ENCODE measurements at places on chromosomes 1 and 21.
A peak's percentile ranks its signal among the peaks of the same experiment; 100 is the strongest.

DNA sequence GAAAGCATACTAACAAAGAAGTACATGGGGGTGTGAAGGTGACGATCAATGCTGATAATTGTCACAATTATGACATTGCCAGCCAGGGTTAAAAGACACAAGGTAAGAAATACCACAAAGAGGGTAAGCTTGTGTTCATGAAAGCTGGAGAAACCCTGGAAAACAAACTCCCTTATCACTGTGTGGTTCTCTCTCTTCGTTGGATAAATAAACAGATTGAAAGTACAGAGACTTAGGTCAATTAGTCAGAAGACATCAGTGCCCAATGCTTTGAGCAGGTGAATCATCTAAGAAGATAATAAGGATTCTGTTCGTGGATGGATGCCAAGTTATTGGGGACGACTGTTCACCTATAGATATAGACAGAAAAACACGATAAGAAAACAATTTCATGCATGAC, 22.4 kb upstream of the FCER1A start:
- DNase-seq, result no peak

DNA sequence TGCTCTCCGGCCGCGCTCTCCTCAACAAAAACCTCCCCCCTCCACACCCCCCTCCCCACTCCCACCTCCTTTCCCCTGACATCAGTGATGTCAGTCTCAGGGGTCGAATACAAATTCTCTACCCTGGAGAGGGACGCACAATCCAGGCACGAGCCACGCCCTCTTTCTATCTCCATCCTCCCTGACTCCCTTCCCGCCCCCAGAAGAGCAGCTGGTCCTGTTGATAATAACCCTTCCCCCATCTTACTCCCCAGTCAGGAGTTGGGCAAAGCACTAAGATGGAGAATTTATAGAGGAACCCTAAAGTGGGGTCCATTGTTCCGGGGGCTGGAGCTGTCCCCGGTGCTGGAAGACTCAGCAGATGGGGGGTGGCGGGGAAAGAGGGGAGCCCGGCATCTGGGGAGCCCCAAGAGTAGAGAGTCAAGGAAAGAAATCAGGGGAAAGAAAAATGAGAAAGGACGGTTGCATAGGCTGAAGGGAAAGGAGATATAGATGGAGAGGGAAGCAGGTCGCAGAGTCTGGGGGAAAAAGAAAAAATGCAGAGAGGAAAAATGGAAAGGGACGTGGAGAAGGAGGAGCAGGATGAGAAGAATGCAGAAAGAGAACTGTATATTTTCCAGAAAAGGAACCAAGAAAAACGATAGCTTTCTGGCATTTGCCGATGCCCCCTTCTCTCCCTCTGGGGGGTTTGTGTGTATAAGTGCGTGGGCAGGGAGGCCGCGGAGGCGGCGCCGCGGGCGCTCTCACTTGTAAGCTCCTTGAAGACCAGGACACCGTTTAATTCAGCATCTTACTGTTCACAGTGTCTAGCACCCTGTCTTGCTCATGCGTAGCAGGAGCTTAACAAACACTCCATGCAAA, at the start of gene CELF3:
TSS of gene CELF3 (minus strand) at position 33 of the 861 bp plus-strand sequence. CDS start 783 bp downstream, outside the sequence.
- peak; percentile 21 for DNase-seq

DNA sequence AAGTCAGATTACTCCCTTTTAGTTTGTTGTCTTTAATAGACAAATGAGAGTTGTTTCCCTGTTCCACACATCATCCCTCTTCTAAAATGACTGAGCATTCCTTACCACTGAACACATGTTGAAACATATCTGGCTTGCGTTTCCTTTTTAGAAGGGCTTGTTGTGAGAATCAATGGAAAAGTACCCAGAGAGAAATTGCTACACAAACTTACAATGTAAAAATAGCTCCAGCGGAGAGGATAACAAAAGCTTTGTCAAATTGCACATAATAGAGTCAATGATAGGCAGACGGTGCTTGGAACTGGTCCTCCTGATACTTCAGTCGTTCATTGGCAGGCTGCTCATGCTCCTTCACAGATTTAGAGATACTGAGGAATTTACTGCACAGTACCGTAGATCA, 123.9 kb downstream of the CYYR1 start:
- DNase-seq, result no peak

DNA sequence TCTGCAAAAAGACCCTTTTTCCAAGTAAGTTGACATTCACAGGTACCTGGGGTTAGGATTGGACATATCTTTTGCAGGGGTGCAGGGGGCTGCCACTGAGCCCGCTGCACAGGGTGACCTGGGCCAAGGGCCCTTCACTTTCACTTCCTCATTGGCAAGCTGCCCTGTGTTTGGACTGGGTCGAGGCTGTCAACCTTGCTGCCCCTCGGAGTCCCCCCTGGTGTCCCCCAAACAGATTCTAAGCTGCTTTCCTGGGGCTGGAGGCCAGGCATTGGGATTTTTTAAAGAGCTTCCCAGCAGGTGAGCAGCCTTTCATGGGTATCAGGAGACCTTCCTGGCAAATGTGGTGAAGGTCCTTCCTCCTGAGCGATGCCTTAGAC, 7.9 kb upstream of the UMODL1 start:
- no peak for DNase-seq

DNA sequence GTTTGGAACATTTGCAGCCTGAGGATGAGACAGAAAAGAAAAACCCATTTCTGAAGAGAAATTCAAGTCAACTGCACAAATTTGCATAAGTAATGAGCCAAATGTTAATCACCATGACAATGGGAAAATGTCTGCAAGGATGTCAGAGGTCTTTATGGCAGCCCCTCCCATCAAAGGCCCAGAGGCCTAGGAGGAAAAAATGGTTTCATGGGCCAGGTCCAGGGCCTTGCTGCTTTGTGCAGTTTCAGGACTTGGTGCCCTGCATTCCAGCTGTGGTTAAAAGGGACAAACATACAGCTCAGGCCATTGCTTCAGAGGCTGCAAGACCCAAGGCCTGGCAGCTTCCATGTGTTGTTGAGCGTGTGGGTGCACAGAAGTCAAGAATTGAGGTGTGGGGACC, 13.4 kb downstream of the RBM11 start:
- no peak for DNase-seq

DNA sequence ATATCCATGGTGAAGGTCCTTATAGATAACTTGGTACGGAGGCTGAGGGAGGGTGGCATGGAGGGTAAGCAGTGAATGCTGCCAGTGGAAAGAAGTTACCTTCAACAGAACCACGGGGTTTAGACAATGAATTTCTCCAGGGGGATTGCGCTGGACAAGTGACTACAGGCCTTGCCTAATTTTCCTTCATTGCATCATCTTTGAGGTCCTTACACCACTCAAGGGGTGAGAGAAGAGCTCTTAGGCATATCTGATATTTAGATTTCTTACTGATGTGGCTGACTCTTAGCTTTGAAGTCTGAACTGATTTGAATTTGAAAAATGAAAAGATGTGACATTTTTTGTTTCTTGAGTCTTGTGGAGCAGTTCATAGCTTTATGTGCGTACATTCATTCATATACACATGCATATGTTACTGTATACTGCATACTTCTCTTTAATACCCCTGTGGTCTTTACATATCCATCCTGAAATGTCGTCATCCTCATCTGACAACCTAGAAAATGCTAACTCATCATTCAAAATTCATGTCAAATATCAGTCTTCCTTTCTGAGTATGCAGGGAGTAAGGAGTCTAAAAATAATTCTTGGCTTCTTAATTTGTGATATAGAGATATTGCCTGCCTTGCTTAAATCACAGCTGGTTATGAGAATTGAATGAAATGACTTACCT, 63.6 kb downstream of the DNM3 start:
- DNase-seq, result no peak

DNA sequence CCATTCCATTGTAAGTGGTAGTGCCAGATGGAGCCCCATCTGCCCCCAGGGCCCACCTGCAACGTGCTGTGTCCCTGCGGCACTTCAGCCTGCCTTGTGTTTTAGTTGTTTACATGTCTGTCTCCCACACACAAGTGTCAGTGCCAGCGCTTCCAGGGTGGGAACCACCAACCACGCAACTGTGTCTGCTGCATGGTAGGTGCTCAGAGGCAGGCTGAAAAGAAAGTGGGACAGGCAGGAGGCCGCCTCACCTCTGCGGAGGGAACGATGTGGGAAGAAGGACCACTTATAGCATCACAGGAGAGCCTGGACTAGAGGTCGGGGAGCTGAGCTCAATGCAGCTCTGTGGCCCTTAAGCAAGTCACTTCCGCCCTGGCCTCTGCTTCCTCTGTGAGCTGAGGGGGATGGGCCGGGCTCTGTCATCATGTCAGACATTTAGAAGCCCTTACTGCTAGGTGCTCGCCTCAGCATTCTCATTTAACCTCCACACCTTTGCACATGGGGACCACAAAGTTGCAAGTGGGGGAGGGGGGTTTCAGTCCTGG, 17.9 kb downstream of the SLC9A1 start:
- peak; percentile 79 for DNase-seq

DNA sequence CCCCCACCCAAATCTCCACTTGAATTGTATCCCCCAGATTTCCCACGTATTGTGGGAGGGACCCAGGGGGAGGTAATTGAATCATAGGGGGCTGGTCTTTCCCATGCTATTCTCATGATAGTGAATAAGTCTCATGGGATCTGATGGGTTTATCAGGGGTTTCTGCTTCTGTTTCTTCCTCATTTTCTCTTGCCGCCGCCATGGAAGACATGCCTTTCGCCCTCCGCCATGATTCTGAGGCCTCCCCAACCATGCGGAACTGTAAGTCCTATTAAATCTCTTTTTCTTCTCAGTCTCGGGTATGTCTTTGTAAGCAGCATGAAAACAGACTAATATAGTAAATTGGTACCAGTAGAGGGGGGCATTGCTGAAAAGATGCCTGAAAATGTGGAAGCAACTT, 33.4 kb upstream of the ZNF496 start:
- no peak for DNase-seq

DNA sequence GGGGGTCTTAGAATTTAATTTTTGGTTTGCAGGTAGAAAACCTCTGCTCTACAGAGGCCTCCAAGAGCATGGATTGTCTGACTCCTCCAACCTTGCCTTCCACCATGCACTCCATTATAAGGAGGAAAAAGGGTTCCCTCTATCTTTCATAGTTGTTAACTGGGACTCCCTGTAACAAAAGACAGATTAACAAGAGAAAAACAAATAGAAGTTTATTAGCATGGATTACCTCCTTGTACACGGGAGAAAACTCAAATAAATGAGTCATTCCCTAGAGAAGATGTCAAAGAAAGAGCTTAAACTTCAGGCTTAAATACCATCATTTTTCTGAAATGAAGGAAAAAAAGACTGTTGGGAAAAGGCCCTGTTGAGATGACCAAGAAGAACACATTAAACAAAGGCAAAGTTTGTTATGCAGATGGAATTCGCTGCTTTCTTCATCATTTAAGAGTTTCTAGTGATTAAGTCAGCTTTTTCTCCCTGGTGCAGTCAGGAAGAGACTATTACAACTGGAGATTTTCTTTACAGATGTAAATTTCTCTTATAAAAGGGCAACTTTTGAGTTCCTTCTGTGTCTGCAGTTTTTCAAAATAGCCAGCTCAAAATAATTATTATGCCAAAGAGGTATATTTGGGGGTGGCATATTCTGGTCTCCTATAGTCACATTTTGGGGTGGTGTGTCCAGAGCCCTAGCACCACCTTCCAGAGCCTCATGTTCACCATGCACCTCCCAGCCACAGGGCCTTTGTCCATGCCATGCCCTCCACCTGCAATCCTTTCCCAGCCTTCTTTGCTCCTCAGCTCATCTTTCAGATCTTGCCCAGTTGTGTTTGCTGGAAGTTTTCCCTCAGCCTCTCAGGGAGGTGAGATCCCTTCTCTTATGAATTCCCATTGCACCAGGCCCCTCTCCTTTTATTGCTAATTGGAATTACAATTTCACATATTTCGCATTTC, 63.1 kb upstream of the KLHDC7A start:
- DNase-seq, result no peak

DNA sequence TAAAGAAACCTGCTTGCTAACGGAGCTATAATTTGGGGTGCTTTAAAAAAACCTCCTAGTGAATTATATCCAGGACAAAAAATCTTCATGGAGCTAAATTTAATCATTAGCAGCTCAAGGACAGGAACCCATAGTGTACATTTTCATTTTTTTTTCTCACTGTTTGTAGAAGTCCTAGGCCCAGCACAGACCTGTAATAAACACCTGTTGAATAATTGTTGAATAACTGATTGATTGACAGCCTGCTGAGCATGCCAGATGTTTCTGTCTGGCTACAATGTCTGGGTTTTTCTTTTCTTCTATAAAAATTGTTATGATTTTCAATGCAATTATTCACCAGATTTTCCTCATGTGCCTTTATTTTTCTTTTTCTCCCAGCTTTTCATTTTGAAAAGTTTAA, 10.9 kb upstream of the GALNT2 start:
- no peak for DNase-seq

GRCh38 chr1:198141668-198142351, 15.0 kb upstream of the NEK7 start:
- no peak for DNase-seq

DNA sequence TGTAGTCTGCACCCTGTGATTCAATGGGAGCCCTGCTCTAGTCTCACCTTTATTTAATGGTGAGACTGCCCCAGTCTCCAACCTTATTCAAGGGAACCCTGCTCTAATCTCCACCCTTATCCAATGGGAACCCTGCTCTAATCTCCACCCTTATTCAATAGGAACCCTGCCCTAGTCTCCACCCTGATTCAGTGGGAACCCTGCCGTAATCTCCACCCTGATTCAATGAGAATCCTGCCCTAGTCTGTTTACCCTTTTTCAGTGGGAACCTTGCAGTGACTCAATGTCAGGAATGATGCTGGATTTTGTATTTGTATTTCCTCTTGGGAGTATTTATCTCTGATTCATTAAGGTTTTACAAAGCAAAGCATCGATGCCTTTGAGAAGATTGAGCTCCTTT, 39.5 kb downstream of the TRPM2 start:
- no peak for DNase-seq

DNA sequence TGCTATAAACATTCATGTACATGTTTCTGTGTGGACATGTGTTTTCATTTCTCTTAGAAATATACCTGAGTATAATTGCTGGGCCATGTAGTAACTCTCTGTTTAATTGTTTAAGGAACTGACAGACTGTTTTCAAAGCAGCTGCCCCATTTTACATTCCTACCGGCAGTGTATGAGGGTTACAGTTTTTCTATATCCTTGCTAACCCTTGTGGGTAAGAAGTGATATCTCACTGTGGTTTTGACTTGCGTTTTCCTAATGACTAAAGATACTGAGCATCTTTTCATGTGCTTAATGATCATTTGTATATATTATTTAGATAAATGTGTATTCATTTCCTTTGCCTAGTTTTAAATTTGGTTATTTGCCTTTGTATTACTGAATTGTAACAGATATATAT, 81.7 kb downstream of the DNM3 start:
- no peak for DNase-seq

DNA sequence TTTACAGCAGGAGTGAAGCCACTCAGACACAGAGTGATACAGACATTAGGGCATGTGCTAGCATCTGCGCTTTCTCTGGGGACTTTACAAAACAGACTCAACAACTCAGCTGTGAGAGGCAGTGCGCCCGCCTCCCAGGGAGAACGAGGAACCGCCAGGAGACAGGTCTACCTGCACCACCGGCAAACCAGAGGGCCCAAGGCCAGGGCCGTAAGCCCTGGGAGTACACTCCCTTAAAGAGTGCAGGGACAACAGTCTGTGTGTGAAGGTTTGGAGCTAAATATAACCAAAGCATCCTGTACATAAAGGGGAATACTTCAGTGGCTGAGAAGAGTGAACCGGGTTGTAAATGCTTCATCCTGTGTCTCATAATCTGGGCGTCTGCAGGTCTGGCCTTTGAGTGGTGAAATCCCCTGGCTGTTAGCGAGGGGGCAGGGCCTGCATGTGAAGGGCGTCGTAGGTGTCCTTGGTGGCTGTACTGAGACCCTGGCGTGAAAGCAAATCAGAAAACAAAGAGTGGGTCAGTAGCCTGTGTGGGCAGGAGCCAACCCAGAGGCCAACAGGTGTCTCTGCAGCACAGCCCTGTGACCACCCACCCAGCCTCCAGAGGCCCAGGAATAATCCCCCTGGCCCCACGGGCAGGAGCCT, 86.9 kb downstream of the CD247 start:
- no peak for DNase-seq
